Heart left ventricle (tissue), 16 donors: ENCODE measurements at places on chromosomes 1 and 21. TPM values are rescaled to one million over a fixed set of nuclear protein-coding genes. Genes with fewer than 3 reads are reported as not detected.
A peak's percentile ranks its signal among the peaks of the same experiment; 100 is the strongest.

The CD48 gene
- total RNA-seq = 1.5 TPM

The VTCN1 gene
- not detected for total RNA-seq

The ELAPOR1 gene
- total RNA-seq = 0.23 TPM

- DNase-seq = no peak
Observed at GRCh38 chr1:154591206-154591605, 16.8 kb downstream of the ADAR start.

DNA sequence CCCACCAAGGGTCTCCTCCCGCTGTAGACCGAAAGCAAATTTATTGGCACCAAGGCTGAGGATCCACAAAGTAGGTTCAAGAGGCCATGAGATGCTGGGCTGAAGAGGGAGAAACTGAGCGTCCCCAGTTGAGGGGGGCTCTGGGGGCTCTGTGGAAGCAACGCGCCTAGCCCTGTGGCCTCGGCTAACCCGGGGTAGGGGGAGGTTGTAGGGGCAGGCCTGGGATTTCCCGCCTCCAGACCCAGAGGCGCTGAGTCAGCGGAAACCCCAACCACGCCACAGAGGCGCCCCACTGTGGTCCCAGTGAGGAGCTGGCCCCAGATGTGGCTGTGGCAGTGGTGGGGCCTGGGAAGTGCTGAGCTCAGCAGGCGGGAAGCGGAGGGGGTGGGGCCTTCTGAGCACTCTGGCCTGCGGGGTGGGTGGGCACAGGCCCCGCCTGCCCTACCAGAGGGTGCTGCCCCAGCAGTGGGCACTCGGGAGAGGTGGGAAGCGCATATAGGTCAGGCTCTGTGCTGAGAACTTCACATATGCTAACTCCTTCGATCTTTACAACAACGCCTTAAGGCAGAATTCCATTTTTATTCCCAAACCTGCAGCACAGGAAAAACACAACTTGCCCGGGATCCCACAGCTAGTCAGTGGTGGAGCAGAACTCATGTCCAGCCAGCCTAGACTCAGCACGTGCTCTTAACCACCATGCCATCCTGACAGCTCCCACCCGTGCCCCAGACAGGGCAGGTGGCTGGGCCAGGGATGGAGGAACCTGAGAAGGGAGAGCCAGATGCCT lies 1.5 kb upstream of the COL16A1 start:
- DNase-seq = peak; percentile 42

DNA sequence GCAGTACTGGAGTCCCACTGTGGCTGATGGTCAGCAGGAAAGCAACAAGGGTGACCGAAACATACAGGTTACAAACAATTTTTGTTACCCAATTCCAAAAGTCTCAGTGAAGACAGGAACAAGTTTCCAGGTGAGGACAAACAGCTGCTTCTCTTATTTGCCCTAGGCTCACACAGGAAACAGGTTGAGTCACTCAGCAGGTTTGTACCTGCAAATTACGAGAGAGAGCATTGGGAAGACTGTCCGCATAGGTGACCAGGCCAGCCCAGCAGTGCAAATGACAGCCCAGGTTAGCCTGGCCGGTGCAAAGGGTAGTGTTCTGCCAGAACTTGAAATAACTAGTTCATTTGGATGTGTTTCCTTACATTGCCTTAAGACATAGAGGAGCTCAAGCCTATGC lies 40.0 kb upstream of the DSCAM start:
- no peak for DNase-seq

- DNase-seq = no peak
Observed at GRCh38 chr1:100361511-100362089, 9.3 kb downstream of the CDC14A start.

The RSPH1 gene
- total RNA-seq = not detected

The LRRC8C gene
- total RNA-seq = 9.7 TPM

The FMO2 gene
- total RNA-seq = 40.5 TPM

GRCh38 chr1:155195201-155196102 lies 12.2 kb downstream of the THBS3 start:
- peak; percentile 32 for DNase-seq

DNA sequence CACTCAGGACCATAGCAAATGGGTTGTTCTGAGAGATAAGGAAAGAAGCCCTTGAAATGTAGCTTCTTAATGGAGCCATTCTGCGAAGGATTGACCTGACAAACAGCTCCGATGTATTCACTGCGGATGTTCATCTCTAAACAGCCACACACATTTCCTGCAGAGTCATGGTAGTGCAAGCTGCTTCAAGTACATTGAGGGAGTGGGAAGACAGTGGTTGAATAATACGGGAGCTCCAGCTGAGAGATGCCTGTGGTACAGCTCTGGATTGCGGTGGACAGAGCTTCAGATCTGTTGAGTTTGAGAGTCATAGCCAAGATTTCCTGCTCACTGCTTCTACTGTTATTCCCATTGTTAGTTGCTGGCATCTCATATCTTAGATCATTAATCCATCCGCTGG lies 86.6 kb downstream of the ZBTB18 start:
- DNase-seq = no peak

GRCh38 chr21:32826329-32827167 lies 55.0 kb upstream of the PAXBP1 start:
- no peak for DNase-seq

DNA sequence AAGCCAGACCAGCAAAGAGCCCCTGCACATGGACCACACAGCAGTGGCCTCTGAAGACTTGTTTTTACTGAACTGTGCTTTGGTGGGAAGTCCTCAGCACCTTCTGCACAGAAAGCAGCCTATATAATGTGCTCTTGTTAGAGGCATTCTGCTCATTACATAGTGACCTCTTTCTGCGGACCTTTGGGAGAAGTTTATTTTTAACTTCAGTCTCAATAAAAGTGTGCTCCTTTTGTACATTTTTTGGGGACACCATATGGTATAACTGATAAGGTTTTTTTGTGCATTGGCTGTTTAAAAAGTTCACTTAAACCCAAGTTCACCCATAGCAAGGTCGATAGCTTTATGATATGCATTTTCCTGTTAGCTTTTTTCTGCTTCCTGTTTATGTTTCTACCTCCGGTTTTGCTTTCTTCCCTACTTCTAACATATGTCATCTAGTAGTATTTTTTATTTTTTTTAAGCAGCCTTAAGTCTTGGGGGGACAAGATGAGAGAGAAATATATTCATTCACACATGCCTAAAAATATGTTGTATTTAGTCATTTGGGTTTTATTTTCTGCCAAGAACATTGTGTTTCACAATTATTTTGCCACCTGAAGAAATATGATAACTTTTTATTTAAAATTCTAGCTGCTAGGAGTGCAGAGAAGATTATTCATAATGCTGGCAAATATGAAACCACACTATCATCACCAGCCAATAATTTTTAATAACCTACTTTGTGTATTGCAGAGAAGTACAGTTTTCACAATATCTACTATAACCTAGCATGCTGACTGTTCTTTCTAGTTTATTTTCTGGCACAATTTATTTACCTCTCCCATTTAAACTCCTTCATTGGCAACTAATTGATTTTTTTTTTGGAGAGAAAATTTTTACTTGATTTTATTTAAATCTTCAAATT lies 22.9 kb upstream of the SLC19A2 start:
- DNase-seq = no peak

The CD52 gene
- total RNA-seq = 1.6 TPM
